ENCODE measurements at places on chromosomes 2 and 18.
A peak's percentile ranks its signal among the peaks of the same experiment; 100 is the strongest.

DNA sequence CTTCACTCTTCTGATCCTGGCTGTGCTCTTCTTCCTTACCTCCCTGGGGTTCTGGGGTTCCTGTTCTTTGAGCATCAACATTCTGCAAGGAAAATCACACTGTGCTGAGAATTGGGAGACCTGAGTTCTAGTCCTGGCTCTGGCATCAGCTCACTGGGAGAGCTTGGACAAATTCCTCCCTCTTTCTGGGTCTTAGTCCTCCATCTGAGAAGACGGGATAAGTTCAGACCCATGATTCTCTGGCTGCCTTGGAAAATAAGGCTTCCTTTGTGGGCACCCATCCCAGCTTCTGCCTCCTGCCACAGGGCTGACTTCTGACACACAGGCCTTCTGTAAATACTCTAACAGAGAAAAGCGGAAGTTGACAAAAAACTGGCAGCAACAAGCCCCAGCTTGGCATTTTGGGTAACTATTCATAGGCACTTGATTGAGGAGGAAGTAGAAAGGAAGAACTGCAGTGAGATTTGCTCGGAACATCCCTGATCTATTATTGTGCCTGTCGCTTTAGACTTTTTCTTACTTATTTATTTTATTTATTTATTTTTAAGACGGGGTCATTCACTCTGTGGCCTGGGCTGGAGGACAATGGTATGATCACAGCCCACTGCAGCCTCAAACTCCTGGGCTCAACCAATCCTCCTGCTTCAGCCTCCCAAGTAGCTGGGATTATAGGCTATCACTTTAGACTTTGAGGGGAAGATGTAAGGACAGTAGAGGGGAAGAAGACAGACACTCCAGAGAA lies 7.9 kb downstream of the PCBP1 start:
- peak overlapping the region; percentile 93 for H3K27ac ChIP-seq
- H3K4me3 ChIP-seq = peak overlapping the region; percentile 81
- peaks cover 48% of the 10 kb centered on the region for H3K4me1 ChIP-seq
- no peaks in the 10 kb centered on the region for H3K27me3 ChIP-seq
- H3K36me3 ChIP-seq = peaks cover 17% of the 10 kb centered on the region

DNA sequence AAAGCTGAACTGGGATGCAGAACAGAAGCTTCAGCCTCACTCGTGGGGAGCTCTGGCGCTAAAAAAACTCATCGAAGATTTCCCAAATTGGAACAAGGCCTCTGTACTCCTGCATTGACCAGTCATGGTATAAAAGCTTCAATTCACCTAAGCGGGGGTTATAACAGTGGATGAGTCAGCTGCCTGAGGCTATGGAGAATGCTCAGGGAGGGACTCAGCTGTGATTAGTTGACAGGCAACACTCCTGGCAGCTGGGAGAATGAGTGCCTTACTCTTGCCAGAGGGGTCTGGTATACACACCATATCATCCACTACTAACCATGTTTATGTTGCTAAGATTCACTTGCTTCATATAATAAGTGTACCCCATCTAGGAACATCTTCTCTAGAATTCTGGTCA lies 350.6 kb upstream of the VRK2 start:
- no peaks in the 10 kb centered on the region for H3K36me3 ChIP-seq
- no peak overlapping the region for H3K27ac ChIP-seq
- DNase-seq = no peak
- no peaks in the 10 kb centered on the region for H3K27me3 ChIP-seq
- H3K4me3 ChIP-seq = no peak overlapping the region

DNA sequence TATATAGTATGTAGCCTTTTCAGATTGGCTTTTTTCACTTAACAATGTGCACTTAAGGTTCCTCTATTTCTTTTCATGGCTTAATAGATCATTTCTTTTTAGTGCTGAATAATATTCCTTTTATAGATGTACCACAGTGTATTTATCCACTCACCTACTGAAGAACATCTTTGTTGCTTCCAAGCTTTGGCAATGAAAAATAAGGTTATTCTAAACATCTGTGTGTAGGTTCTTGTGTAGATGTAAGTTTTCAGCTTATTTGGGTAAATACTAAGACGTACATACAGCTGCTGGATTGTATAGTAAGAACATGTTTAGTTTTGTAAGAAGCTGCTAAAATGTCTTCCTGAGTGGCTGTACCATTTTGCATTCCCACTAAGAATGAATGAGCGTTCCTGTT lies 68.3 kb upstream of the RASGRP3 start:
- no peaks in the 10 kb centered on the region for H3K27me3 ChIP-seq
- DNase-seq = no peak
- H3K27ac ChIP-seq = no peak overlapping the region
- H3K4me3 ChIP-seq = no peak overlapping the region

DNA sequence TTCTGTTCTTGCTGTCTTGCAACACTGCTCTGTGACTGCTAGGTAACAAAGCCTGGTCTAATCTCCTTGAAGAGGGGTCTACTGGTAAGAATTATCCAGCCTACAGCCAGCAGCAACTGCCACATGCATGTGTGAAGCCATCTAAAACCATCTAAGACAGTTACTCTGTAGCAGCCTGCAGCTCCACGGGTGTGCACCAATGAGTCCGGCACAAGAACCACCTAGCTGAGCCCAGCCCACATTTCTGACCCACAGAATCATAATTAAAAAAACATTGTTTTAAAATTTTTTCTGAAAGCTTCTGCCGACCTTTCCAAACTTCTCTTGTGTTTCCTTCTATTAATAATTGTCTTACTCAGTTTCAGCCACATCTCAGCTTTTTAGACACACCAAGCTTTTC lies 102.8 kb downstream of the ZNF385B start:
- no peaks in the 10 kb centered on the region for H3K4me1 ChIP-seq
- no peak overlapping the region for H3K4me3 ChIP-seq
- H3K36me3 ChIP-seq = no peaks in the 10 kb centered on the region

GRCh38 chr2:240224676-240225075 lies 84.2 kb upstream of the OTOS start:
- DNase-seq = no peak
- peaks cover 40% of the 10 kb centered on the region for H3K27me3 ChIP-seq
- H3K4me1 ChIP-seq = no peaks in the 10 kb centered on the region
- H3K27ac ChIP-seq = no peak overlapping the region
- no peak overlapping the region for H3K4me3 ChIP-seq
- H3K36me3 ChIP-seq = peaks cover 4% of the 10 kb centered on the region

GRCh38 chr2:109624339-109624738 lies 10.2 kb downstream of the SOWAHC start:
- DNase-seq = no peak
- no peak overlapping the region for H3K27ac ChIP-seq
- H3K4me3 ChIP-seq = no peak overlapping the region
- H3K4me1 ChIP-seq = no peaks in the 10 kb centered on the region
- H3K36me3 ChIP-seq = no peaks in the 10 kb centered on the region

- H3K4me1 ChIP-seq = peaks cover 2% of the 10 kb centered on the region
- no peaks in the 10 kb centered on the region for H3K36me3 ChIP-seq
- no peak overlapping the region for H3K27ac ChIP-seq
- H3K27me3 ChIP-seq = no peaks in the 10 kb centered on the region
Measured at GRCh38 chr2:9715238-9715637, 84.4 kb upstream of the YWHAQ start.

GRCh38 chr18:3998698-3999333 lies 456.3 kb downstream of the DLGAP1 start:
- H3K4me3 ChIP-seq = no peak overlapping the region
- H3K4me1 ChIP-seq = no peaks in the 10 kb centered on the region
- peaks cover 5% of the 10 kb centered on the region for H3K27me3 ChIP-seq
- no peaks in the 10 kb centered on the region for H3K36me3 ChIP-seq
- H3K27ac ChIP-seq = no peak overlapping the region
- DNase-seq = no peak

GRCh38 chr18:76579301-76579695 lies 84.3 kb upstream of the ZNF516 start:
- peaks cover 16% of the 10 kb centered on the region for H3K27me3 ChIP-seq
- no peaks in the 10 kb centered on the region for H3K36me3 ChIP-seq
- no peaks in the 10 kb centered on the region for H3K4me1 ChIP-seq
- no peak overlapping the region for H3K4me3 ChIP-seq
- DNase-seq = no peak

DNA sequence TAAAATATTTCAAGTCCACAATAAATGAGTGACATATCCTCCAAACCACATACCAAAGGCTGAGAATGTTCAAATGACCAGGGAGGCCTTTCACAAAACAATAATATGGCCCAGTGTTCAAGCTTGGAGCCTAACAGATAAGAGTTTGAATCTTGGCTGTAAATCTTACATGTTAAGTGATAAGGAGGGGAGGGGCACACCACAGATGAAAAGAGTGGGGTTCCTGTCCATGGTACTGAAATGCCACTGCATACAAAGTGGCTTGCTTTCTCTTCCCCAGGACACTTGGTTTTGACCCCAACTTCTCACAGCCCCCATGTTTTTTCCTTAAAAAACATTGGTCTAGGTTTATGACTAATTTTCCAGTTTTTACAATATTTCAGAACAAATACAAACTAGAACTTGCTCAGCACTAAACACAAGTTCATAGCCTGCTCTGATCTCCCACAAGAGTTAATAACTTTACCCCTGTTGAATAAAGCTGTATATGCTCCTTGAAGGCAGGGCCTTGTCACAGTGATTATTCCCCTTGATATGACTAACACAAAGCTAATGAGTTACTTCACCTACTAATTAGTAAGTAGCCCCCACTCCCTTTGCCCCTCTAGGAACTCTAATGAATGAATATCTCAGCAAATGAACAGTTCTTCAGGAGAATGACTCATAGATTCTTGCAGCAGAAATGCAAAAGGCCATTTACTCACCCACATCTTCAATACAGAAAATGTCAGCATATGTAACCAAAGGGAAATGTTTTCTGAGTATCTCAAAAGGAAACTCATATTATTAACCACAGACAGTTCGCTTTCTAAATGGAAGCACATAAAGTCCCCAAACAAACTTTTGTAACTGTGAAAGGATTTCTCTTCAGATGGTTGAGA lies 142.2 kb downstream of the SATB2 start:
- no peak overlapping the region for H3K27ac ChIP-seq
- H3K36me3 ChIP-seq = no peaks in the 10 kb centered on the region
- peaks cover 5% of the 10 kb centered on the region for H3K27me3 ChIP-seq
- no peaks in the 10 kb centered on the region for H3K4me1 ChIP-seq
- H3K4me3 ChIP-seq = no peak overlapping the region

- H3K27me3 ChIP-seq = no peaks in the 10 kb centered on the region
- no peak for DNase-seq
- H3K36me3 ChIP-seq = peaks cover 10% of the 10 kb centered on the region
- H3K4me3 ChIP-seq = no peak overlapping the region
- H3K4me1 ChIP-seq = peaks cover 7% of the 10 kb centered on the region
Measured at GRCh38 chr2:72803151-72803550, 22.7 kb downstream of the EXOC6B start.

DNA sequence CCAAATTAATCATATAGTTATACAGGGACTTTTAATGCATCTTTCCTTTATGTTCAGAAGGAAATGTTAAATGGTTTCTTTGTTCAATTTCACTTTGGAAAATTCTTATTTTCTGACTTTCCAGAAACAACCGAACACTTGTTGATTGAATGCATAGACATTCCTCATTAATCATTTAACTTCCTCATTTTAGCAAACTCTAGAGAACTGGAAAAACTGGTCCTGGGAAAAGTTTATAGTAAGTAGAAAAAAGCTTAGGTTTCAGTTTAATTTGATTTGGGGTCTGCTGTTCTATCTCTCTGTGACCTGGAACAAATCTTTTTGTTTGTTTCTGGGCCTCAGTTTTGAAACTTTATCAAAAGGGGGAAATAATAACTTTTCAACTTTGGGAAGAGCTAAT lies 320.4 kb downstream of the CMPK2 start:
- no peaks in the 10 kb centered on the region for H3K36me3 ChIP-seq
- no peak overlapping the region for H3K27ac ChIP-seq
- no peak for DNase-seq
- H3K27me3 ChIP-seq = peaks cover 7% of the 10 kb centered on the region
- no peak overlapping the region for H3K4me3 ChIP-seq
- H3K4me1 ChIP-seq = no peaks in the 10 kb centered on the region

DNA sequence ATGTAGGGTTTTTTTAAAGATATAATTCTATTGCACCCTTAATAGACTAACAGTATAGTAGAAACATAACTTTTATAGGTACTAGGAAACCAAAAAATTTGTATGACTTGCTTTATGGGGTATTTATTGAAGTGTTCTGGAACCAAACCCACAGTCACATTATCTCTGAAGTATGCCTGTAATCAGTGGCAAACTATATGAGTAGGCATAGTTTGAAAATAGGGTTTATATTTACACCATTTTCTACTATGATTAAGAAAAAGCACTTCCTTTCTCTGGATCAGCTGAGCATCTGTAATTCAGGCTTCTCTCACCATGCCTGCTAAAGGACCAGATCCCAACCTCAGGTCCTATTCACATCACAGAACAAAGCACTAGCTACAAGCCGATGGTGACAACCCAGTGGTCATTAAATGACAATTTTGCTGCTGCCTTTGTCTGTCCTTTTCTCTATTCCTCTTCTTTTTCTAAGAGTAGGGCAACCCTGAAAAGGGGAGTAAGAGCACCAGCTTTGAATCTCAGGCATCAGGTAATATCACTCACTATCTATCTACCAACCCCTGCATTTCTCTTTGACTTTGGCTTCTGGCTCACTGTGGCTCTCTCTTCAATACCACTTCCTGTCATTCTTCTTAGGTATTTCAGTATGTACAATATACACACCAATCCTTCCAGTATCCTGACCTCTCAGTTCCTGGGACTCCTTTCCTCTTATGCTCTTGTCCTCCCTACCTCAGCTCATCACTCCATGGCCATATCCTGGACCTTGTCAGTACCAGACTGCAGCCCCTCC lies 14.4 kb downstream of the NEMP2 start:
- DNase-seq = no peak
- H3K4me1 ChIP-seq = peaks cover 30% of the 10 kb centered on the region
- H3K36me3 ChIP-seq = peaks cover 27% of the 10 kb centered on the region
- H3K4me3 ChIP-seq = no peak overlapping the region

DNA sequence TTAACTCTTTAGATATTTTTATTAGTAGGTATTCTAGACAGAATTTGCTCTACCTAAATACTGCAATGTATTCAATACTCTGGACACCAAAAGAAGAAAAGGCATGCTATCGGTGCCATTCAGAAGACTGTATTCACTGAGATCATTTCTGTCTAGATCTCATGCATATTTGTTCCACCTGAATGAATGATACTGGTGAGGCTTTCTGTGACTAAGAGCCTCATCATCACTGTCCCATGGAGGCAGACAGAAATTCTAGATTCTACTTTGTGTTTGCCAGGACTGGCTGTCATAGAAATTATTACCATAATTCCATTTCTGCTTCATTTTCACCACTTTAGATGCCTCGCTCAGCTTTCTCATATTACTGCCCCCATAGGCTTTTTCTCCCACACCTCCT lies 340.7 kb downstream of the MBD2 start:
- H3K27ac ChIP-seq = no peak overlapping the region
- no peak overlapping the region for H3K4me3 ChIP-seq
- H3K36me3 ChIP-seq = no peaks in the 10 kb centered on the region
- no peak for DNase-seq
